Caudate nucleus (tissue), 63 donors: ENCODE measurements at places on chromosomes 16 and 17.

GRCh38 chr17:77476006-77476405 lies 335.2 kb downstream of the SEC14L1 start:
- DNase-seq = no peak

DNA sequence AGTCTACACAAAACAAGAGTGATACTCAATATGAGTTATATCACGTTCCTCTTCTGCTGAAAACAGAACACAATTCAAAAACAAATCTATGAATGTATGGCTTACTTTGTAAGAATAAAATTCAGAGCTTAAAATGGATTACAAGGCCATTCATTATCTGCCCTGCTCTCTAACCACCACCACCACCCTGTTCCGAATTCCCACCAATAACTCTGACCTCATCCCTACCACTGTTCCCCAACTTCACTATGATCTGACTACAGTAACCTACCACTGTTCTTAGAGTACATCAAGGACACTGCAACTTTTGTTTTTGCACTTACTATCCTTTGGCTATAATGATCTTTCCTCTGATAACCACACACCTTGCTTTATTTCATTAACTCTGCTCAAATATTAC lies 21.3 kb downstream of the FBXL20 start:
- no peak for DNase-seq

GRCh38 chr17:48012151-48012520 lies 25.5 kb downstream of the COPZ2 start:
- DNase-seq = no peak

DNA sequence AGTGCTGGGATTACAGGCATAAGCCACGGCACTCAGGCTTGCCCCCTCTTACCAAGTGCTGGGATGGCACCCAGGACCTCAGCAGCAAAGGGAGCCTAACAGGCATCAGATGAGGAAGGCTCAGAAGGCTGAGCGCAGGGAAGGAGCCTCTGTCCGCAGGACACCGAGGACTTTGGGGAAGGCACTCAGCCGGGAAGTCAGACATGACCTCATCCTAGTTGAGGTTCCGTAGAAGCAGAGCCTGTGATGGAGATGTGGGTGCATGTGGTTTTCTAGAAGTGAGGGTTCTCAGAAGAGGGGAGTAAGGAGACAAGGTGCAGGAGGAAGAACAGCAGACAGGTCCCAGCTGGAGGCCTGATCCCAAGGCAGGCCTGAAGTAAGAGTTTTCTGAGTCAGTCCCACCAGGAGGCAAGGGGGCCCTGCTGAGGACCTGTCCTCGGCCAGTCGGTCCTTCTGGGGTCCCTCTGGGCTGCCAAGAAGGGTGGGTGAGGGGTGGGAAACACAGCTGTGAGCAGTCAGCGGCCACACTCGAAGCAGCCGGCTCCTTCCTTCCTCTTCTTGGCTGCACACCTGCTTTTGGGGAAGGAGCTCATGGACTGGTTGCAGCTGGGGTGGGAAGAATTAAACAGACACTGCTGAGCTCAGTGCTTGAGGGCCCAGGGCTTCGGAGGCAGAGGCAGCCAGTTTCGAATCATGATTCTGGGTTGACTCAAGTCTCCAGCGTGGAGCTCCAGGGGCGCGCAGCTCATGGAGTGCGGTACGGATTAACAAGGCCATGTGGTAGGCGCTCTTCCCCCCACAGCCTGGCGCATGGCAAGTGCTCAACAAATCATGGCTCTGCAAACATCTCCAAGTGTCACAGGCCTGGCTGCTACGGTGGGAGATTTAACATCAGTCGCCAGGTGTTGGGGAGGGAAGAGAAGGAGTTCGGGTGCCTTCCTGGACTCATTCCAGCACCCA lies 38.9 kb upstream of the SNN start:
- no peak for DNase-seq

- DNase-seq = peak; percentile 53
Measured at GRCh38 chr16:10738231-10739077, 5.2 kb upstream of the NUBP1 start.

DNA sequence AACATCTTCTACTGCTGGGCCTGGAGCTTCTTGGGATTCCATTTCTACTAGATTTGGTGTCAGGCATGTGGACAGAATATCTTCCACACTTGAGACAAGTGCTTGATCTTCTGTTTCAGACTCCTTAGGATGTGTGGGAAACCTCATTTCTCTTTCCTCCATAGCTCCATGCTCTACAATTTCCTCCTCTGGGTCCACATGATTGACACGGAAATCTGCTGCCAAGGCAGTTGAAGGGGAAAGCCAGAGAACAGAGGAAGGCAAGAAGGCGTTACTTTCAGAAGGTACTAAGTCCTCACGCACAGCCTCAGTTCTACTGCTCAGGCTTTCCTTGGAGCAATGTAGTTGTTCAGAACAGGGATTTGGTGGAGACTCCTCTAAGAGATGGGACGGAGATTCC lies 6.6 kb downstream of the SPAG5 start:
- no peak for DNase-seq

- no peak for DNase-seq
Measured at GRCh38 chr17:5133311-5133710, 17.5 kb downstream of the USP6 start.

GRCh38 chr17:55830699-55831471 lies 80.0 kb downstream of the PCTP start:
- no peak for DNase-seq

DNA sequence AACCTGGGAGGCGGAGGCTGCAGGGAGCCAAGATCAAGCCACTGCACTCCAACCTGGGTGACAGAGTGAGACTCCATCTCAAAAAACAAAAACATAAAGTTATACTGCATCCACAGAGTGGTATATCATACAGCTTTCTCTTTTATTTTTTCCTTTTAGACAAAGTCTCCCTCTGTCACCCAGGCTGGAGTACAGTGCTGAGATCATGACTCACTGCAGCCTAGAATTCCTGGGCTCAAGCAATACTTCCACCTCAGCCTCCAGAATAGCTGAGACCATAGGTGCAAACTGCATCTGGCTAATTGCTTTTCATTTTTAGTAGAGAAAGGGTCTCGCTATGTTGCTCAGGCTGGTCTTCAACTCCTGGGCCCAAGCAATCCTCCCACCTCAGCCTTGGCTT lies 10.0 kb upstream of the COPRS start:
- no peak for DNase-seq

DNA sequence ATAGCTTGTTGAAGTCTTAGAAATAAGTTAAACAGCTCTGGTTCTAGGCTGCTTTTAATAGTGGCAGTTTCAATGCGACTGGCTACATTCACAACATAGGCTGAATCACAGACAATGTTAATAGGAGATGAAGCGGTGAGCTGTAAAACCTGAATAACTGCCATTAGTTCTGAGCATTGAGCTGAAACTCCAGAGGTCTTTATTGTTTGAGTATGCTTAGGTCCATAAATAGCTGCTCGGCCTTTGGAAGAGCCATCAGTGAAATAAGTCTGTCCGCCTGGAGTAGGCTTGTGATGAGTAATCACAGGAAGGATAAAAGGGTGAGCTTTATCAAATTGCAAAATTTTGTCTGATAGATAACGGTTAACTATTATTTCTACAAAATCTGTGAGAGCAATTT lies 9.4 kb upstream of the ZNF689 start:
- no peak for DNase-seq

- no peak for DNase-seq
Measured at GRCh38 chr16:69834807-69835466, 72.8 kb downstream of the WWP2 start.

DNA sequence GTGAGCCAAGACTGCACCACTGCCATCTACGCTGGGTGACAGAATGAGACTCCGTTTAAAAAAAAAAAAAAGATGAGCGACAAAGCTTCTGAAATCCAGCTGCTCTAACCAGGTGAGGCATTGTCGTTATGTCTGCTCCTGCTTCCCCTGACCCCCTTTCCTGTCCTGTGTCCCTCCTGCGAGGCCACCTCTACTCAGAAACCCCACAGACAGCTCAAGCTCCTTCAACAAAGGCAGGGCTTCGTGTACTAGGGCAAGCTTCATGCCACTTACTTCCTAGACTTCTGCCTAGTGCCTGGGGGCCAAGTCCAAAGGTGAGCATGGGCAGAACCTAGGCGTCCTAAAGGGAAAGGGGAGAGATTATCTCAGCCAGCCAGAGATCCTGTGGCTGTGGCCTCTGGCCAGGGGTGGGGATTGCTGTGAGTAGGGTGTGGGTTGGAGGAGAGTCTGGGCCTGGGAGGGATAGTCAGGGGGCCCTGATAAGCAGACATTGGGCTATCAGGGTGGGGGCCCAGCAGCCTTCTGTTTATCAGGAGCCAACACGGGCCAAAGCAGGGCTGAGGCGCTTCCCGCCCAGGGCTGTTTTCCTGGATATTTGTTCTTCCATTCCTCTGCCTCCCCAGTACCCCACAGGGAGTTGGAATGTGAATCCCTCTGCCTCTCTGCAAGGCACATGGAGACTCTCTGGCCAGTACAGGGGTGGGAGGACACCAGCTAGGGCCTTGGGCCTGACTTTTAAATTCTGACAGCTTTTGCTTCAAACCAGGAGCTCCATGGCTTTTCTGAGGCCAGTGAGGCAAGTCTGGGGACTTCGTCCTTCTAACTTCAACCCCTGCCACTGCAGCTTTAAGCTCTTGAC lies 10.4 kb downstream of the ERAL1 start:
- no peak for DNase-seq

GRCh38 chr16:10253409-10253808 lies 71.2 kb upstream of the GRIN2A start:
- no peak for DNase-seq

- no peak for DNase-seq
Measured at GRCh38 chr16:66127459-66128370, 238.8 kb upstream of the CDH5 start.

GRCh38 chr17:77455111-77455890 lies 314.5 kb downstream of the SEC14L1 start:
- no peak for DNase-seq

GRCh38 chr16:79296491-79296890 lies 304.0 kb downstream of the MAF start:
- no peak for DNase-seq

DNA sequence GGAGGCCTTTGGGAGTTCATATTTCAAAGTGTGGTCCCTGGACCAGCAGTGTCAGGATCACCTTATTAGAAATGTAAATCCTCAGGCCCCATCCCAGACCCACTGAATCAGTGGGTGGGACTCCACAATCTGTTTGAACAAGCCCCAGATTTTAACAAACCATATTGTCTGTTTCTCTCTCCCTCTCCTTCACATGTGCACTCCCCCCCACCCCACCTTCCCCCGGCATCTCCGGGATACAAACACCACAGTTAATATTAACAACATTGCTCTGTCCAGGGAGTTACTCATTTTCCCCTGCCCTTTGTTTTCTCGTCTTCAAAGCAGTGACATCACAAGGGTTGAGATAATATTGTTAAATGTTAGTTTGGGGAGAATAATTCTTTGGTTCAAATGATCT lies 127.3 kb downstream of the KATNIP start:
- no peak for DNase-seq

DNA sequence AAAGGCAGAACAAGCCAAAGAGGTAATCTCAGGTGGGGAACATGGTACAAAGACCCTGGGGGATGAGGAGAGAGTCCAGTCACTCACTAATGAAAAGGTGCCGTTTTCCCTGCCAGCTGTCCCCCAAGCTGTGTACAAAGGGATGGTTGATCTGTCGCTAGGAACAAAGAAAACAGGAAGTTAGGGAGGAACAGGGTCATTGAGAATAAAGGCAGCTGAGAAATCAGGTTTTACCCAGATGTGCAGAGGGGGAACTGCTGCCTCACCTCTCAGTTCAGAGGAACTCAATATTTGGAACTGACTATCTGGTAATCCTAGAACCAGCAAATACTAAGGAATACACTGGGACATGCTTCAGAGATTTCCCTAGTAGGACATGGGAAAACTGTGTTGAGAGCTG lies 1.5 kb downstream of the RSKR start:
- no peak for DNase-seq

DNA sequence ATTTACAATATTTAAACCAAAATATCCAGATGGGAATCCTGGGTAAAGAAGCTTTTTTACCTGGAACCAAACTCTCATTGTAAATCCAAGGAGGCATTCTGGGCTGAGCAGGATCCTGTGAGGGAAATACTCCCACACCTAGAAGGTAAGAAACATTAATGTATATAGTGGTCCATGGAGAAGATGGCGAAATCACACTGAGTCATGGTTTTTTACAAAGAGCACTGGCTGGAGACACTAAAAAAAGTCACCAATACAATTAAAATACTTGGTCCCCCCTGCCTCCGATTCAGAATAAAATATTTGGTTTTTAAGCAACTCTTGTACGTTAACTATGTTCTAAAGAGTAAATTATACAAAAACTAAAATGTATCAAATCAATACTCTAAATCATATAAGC lies 32.9 kb downstream of the SYNRG start:
- no peak for DNase-seq

DNA sequence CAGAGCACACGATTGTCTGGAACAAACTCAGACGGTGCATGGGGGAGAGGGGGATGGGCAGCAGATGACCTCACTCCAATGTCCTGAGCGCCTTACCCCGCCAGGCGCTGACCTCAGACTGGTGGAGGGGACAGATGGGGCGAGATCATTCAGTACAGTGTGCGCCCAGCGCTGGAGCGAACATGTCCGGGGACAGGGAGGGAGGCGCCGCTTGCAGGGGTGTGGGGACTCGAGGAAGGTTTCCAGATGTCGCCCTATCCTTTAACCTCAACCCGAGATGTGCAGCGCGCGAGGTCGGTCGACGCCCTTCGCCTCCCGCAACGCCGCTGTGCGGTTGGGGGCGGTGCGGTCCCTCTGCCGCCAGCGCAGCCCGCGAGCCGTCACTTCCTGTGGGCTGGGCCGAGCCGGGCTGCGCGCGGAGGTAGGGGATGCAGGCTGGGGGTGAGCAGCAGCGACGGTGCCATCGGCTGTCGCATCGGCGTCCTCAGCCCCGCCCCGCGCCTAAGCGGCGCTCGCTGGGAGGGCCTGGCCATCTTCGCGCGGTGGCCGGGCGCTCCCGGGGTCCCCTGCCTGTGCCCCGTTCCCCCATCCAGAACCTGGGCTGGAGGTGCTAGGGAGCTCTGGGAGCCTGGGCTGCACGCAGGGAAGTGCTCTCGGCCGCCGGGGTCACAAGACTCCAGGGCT lies 5.3 kb upstream of the CDR2L start:
- DNase-seq = no peak
